Esophagus squamous epithelium (tissue), 5 donors: ENCODE measurements at places on chromosomes 4 and X.

GRCh38 chrX:154515966-154516655 lies at the start of gene FAM3A:
Gene FAM3A, minus strand, starts transcription at chrX:154516232. Its CDS starts 460 bp downstream, at chrX:154515772.
- H3K4me1 ChIP-seq = peaks cover 4% of the 10 kb centered on the region
- no peaks in the 10 kb centered on the region for H3K36me3 ChIP-seq
- DNase-seq = peak; percentile 56
- H3K4me3 ChIP-seq = peak within 1 kb of the TSS; percentile 63
- H3K27me3 ChIP-seq = no peaks in the 10 kb centered on the region

DNA sequence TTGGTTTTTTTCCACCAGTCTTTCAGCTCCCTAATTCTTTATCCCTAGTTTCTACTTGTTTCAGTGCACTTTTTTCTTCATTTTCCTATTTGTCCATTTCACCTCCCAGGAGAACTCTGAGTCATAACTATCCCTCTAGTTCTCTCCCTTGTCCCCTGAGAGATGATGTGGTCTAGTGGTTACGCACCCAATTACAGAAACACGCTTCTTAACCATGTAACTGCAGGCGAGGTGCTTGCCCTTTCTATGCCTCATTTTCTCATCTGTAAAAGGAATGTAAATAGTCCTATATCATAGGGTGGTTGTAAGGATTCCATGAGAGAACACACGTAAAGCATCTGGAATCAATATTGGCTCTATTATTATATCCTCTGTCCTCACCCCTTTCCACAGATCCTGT lies 8.8 kb upstream of the GRPR start:
- H3K4me3 ChIP-seq = no peak overlapping the region
- no peaks in the 10 kb centered on the region for H3K36me3 ChIP-seq
- H3K27me3 ChIP-seq = no peaks in the 10 kb centered on the region
- no peak overlapping the region for H3K27ac ChIP-seq
- DNase-seq = no peak
- H3K4me1 ChIP-seq = no peaks in the 10 kb centered on the region

- H3K4me1 ChIP-seq = no peaks in the 10 kb centered on the region
- no peak overlapping the region for H3K27ac ChIP-seq
- DNase-seq = no peak
- H3K4me3 ChIP-seq = no peak overlapping the region
Measured at GRCh38 chr4:180106122-180106521, 2137.1 kb upstream of the TENM3 start.

DNA sequence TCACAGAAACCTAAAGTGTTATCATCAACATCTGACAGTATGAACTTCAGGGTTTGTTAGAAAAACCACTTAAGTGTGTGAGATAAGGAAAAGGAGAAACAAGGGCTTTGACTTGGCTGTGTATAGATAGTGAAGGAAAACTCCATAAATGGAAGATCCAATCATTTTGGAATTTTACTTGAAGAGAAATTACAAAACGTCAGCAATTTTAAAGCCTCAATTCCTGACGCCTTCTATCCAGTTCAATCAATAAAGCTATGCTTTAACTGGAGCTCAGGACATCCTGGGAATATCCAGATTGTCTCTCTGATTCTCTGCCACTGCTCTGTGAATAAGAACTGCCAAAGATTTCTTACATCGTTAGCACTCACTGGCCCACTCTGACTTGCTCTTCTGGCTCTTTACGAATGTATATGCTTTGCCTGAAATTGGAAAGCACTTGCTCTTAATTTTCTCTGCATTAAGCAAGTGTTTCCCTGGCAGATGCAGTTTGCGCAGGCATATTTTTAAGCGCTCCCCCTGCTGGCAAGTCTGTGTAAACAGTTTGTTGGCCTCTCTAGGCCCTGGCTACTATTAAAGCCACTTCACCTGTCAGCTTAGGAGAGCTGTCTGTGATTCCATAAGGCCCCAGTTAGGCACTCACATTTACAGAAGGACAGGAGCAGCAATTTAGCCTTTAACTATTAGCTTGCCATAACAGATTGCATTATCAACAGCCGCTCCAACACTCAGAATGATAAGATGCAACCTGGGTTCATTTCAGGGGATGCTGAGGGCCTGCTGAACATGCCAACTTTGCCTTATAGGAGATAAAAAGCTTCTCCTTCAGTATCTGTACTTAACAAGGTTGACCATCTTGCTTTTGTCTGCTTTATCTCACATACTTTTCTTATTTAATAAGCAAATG lies 251.4 kb upstream of the DDX53 start:
- no peaks in the 10 kb centered on the region for H3K4me1 ChIP-seq
- H3K27ac ChIP-seq = no peak overlapping the region
- H3K36me3 ChIP-seq = no peaks in the 10 kb centered on the region

GRCh38 chrX:110671068-110671803 lies 124.4 kb downstream of the CHRDL1 start:
- H3K27me3 ChIP-seq = no peaks in the 10 kb centered on the region
- no peak overlapping the region for H3K4me3 ChIP-seq
- H3K27ac ChIP-seq = no peak overlapping the region
- no peak for DNase-seq

- no peak for DNase-seq
- H3K27me3 ChIP-seq = no peaks in the 10 kb centered on the region
- H3K4me3 ChIP-seq = no peak overlapping the region
- H3K4me1 ChIP-seq = no peaks in the 10 kb centered on the region
- H3K27ac ChIP-seq = no peak overlapping the region
- H3K36me3 ChIP-seq = no peaks in the 10 kb centered on the region
Measured at GRCh38 chrX:94977986-94978385, 1304.0 kb downstream of the FAM133A start.

- peaks cover 16% of the 10 kb centered on the region for H3K4me1 ChIP-seq
- no peaks in the 10 kb centered on the region for H3K36me3 ChIP-seq
- H3K27ac ChIP-seq = no peak overlapping the region
- no peaks in the 10 kb centered on the region for H3K27me3 ChIP-seq
- H3K4me3 ChIP-seq = no peak overlapping the region
- no peak for DNase-seq
Measured at GRCh38 chr4:38284294-38285030, 324.3 kb downstream of the PTTG2 start.
